Kidney (tissue), 22 donors: ENCODE measurements at places on chromosomes 12 and 14. TPM values are rescaled to one million over a fixed set of nuclear protein-coding genes. Genes with fewer than 3 reads are reported as not detected.

- DNase-seq, result no peak
Measured at GRCh38 chr14:105058521-105059034, 6.7 kb downstream of the GPR132 start.

Gene C12orf60
- total RNA-seq, result 2.0 TPM

DNA sequence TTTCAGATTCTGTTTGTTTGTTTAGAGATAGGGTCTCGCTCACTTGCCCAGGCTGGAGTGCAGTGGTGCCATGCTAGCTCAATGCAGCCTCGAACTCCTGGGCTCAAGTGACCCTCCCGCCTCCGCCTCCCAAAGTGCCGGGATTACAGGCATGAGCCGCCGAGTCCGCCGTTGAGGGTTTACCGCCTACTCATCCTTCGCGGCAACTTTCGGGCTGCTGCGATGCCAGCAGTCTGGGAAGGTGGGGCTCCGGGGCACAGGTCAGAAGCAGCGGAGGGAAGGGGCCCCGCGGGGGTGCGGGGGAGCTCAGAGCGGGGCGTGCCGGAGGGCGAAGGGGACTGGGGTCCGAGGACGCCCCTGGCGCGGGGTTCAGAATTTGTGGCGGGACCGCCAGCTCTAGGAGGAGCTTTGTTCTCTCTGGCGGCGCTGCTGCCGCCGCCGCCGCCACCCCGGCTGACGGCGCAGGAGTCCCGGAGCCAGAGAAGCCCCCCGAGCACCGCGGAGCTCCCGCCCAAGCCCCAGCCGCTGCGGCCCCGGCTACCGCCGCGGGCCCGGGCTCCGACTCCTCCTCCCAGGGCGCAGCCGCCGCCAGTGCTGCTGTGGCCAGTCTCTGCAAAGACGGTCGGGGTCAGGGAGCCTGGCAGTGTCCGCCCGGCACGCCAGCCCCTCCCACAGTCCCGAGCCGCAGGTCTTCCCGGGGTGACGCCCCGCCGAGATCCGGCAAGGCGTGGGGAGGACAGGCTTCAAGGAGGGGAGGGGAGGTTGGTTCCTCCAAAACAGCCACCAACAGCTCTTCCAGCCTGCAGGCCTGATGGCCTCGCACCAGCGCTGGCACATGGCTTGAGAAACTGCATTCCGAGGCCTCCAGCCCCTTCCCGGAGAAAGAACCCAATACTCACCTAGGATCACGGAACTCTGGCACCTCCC, 10.9 kb upstream of the KRT77 start:
- peak; percentile 27 for DNase-seq

GRCh38 chr14:22801716-22802115, 13.5 kb downstream of the SLC7A7 start:
- no peak for DNase-seq

Gene SLC25A47
- not detected for total RNA-seq

DNA sequence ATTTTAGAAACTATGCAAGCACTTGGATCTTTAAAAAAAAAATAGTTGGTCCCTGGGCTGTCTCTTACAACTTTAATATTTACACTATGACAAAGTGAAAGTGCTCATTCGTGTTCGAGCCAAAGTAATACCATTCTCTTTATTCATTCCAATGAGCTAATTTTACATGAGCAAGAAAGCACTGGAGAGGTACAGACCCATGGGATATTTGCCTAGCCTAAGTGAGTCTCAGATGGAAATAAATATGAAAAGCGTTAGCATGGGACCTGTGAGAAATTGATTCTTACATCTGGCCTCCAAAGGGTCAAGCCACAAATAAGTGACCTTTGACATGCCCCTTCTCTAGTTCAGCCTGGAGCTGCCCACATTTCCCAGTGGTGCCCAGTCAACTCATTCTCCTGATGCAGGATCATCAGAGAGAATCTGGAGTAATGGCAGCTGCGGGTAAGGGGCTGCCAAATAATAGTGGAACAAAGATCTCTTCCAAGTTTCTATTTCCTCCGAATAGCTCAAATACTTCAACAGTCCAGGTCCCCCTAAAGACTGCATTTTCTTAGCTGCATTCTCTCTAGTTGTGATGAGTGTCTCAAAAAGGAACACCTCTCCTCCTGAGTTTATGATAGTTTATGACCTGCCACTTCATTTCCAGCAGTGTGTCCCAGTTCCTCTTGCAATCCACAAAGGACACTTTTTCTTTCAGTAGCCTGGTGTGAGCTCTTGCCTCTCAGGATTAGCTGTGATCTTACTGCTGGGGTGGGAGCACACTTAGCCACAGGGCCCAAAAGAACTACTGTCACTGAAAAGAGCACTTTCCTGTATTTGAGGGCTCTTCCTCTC, 208.2 kb downstream of the DAD1 start:
- DNase-seq, result no peak

GRCh38 chr12:80702889-80703805, 4.3 kb upstream of the MYF6 start:
- no peak for DNase-seq

DNA sequence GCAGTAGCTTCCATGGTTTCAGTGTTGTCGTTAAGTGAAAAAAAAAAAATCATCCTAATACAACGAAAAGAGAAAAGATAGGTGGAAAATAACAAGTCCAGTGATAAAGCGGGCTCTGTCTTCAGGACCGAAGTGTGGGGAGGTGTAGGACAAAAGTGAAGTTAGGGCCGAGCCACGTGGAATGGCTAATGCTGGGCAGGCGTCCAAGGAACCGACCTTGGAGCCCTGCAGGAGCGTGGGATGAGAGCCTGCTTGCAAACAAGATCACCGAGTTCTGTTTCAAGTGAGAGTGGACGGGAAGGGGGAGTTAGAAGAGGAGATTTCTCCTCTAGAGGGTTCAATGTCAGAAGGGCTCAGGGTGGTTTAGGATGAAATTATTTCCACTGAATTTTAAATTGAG, 22.2 kb downstream of the A2ML1 start:
- DNase-seq, result no peak

DNA sequence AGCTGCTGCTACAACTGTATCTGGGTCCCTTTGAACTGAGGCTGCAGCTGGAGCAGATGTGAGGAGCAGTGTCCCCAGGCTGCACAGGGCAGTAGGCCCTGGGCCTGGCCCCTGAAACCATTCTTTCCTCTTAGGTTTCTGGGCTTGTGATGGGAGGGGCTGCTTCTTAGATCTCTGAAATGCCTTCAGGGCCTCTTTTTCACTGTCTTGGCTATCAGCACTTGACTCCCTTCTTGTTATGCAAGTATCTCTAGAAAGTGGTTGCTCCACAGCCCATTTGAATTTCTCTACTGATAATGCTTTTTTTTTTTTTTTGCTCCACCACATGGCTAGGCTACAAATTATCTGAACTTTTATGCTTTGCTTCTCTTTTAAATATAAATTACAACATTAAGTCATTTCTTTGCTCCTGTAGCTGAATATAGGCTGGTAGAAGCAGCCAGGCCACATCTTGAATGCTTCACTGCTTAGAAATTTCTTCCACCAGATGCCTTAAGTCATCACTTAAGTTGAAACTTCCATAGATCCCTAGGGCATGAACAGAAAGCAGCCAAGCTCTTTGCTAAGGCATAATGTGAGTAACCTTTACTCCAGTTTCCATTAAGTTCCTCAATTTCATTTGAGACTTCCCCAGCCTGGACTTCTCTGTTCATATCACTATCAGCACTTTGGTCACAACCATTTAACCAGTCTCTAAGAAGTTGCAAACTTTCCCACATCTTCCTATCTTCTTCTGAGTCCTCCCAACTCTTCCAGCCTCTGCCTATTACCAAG, 41.1 kb downstream of the ACSM4 start:
- DNase-seq, result no peak

DNA sequence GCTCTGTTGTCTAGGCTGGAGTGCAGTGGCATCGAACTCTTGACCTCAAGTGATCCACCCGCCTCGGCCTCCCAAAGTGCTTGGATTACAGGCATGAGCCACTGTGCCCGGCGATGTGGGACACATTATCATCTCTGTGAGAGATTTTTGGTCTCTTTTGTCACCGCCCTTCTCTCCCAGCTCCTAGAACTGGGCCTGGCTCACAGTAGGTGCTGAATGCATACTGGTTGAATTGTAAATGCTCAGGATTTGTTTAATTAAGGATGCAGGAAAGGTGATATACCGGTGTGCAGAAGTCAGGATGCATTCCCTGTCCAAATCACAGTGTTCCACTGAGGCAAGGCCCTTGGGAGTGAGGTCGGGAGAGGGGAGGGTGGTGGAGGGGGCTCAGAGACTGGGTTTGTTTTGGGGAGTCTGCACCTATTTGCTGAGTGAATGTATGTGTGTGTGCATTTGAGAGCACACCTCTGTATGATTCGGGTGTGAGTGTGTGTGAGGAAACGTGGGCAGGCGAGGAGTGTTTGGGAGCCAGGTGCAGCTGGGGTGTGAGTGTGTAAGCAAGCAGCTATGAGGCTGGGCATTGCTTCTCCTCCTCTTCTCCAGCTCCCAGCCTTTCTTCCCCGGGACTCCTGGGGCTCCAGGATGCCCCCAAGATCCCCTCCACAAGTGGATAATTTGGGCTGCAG, 1.0 kb upstream of the KRT18 start:
- DNase-seq, result no peak

GRCh38 chr14:56046546-56046945, 71.7 kb upstream of the PELI2 start:
- no peak for DNase-seq

DNA sequence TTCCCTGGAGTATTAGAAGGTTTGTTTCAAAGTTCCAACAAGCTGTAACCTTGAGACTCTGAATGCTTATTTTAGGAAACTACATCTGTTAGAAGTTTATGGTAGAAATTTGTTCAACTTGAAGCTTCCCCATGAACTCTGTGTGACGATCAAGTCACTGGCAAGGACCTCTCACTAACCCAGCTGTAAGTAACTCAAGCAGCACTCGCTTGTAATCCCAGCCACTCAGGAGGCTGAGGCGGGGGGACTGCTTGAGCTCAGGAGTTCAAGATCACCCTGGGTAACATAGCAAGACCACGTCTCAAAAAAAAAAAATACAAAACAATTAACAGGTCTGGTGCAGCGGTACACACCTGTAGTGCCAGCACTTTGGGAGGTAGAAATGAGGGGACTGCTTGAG, 25.6 kb downstream of the TESC start:
- DNase-seq, result no peak

DNA sequence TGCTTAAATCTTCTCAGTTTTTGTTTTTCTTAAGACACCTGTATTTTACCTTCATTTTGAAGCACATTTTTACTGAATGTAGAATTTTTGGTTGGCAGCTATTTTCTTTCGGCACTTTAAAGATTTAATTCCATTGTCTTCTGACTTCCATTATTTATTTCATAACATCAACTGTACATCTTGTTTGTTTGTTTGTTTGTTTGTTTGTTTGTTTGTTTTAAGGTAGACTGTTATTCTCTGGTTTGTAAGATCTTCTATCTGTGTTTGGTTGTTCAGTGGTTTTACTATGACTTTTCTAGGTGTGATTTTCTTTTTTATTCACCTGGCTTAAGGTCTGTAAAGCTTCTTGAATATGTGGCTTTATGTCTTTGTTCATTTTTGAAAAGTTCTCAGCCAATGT, 61.9 kb downstream of the IFT81 start:
- no peak for DNase-seq

- DNase-seq, result no peak
Measured at GRCh38 chr12:123054371-123054770, 73.9 kb downstream of the ARL6IP4 start.

Gene CD69
- 25.0 TPM for total RNA-seq

Gene COPZ1
- total RNA-seq, result 141 TPM

Gene PFKM
- total RNA-seq, result 67.7 TPM

Gene EMP1
- total RNA-seq, result 431 TPM

GRCh38 chr12:106088246-106088808, 50.4 kb downstream of the NUAK1 start:
- DNase-seq, result no peak

GRCh38 chr14:101584055-101584859, 23.0 kb downstream of the DIO3 start:
- peak; percentile 81 for DNase-seq

DNA sequence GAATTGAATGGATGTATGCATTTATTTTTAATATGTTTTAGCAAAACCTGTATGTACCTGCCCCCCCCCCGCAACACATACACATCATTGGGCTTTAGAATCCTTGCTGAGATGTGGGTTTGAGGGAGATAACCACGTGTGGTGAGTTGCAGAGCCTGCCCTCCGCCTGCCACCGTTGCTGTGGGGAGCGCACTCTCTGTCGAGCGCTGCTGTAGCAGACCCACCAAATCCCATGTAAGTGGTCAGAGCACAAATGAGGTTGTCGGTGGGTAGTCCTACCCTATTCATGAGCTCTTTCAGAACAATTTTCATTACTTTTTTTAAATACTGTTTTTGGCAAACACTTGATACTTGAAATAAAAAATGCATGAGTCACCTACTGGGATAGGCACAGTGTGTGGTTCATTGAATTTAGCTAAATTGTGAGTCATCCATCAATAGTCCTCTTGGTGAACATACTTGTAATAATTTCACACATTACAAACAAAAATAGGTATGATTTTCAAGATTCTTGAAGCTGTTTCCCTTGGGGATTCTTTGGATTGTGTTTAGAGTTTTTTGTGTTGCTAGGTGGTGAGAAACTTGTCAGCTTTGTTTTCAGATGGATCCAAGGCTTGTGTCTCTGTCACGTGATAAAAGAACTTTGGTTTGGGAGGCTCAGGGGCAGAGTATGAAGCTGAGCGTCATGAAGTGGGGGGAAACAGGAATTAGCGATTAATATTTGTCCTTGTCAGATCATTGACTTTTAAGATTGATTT, 107.6 kb downstream of the PTCSC3 start:
- no peak for DNase-seq

Gene LAG3
- total RNA-seq, result 1.3 TPM

DNA sequence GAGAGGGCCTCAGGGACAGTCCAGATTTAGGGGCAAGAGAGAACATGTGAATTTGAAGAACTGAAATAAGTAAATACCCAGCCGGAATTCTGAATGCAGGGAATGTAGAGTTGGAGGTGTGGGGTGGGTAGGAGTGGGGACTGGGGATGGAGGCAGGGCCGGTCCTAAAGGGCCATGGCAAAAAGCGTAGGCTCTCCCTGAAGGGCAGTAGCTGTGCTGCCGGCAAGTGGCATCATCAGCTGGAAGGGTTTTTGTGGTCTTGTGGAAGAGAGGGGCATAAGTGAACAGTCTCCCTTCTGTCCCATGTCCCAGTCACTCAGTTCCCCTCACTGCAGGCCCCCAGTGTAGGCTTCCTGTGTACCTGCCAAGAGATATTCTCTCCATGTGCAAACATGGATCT, 104.6 kb downstream of the GCH1 start:
- DNase-seq, result no peak

DNA sequence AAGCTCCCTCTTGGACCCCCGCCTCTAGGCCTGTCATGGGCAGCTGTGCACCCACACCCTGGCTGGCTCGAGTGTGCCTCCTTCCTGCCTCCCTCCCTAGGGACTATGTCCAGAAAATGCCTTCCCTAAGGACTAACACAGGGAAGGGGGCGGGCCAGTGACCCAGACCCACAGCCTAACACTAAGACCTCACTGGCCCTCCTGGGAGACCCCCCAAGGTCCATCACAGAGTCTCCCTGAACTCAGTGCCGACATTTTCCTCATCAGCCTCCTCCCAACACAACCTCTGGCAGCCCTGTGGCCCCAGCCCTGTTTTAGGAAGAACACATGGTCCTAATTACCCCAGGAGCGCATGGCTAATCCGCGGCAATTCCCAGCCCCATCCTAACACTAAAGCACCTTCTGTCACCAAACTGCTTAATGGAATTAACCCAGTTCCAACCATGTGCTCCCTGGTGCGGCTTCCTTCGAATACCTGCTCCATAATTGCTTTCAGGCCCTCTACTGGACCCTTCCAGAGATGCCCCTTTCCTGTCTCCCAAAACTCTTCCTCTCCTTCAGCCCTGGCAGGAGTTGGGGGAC, 5.6 kb downstream of the MSI1 start:
- DNase-seq, result no peak

- DNase-seq, result no peak
Measured at GRCh38 chr12:46483572-46484395, 111.2 kb upstream of the SLC38A2 start.

GRCh38 chr14:74065746-74066575, 18.3 kb downstream of the ALDH6A1 start:
- DNase-seq, result no peak

Gene GPRC5A
- 60.6 TPM for total RNA-seq

Gene ENDOU
- total RNA-seq, result 0.91 TPM
